ENCODE measurements at places on chromosomes 1 and 21. TPM values are rescaled to one million over a fixed set of nuclear protein-coding genes. Genes with fewer than 3 reads are reported as not detected.

- no peak for DNase-seq
Measured at GRCh38 chr1:15876357-15877055, 29.0 kb downstream of the SPEN start.

DNA sequence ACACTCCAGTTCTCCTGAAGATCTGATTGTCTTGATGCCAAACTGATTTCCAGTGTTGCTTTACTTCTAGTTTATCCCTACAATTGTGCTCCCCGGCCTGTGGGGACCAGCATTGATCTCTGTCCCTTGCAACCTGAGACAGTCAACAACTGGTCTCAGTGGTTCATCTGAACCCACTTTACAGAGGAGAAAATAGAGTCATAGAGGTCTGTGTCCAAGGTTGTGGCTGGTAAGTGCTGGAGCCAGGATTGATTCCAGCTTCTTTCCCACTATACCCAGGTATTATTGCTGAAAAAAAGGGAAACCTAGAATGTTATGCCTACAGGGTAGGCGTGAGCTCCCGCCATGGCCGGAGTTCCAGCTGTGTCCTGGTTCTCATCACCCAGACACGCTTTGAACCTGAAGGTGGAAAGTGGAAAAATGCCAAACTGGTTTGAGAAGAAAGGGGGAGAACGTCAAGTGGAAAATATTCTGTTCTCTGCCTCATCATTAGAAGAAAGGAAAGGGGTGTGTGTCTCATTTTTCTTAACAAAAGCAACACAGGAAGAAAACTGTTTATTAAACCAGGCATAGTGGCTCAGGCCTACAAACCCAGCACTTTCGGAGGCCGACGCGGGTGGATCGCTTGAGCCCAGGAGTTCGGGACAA lies 60.7 kb upstream of the ITPKB start:
- DNase-seq = no peak

- DNase-seq = no peak
Measured at GRCh38 chr1:84675106-84675505, 15.2 kb downstream of the SSX2IP start.

DNA sequence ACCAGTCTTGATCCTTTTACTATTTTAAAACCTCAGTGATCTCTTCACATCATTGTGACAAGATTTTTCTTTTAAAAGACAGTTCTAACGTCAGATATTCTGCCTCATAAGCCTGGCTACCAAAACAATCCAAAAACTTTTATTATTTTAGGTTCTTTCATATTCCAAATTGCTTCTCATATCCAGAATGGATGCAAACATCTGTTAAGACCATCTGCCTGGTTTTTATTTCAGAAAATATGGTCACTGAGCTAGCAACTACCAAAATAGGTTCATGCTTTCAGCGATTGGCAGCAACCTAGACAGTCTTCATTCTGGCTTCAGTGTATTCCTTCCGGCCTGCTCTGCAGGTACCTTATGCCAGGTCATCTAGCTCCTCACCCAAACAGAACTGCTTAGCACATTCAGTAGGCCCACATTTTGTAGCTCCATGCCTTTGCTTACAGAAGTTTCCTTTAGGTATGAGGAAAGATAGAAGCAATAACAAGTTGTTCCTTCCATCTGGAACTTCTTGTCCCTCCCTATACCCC lies 59.0 kb upstream of the CACYBP start:
- no peak for DNase-seq

DNA sequence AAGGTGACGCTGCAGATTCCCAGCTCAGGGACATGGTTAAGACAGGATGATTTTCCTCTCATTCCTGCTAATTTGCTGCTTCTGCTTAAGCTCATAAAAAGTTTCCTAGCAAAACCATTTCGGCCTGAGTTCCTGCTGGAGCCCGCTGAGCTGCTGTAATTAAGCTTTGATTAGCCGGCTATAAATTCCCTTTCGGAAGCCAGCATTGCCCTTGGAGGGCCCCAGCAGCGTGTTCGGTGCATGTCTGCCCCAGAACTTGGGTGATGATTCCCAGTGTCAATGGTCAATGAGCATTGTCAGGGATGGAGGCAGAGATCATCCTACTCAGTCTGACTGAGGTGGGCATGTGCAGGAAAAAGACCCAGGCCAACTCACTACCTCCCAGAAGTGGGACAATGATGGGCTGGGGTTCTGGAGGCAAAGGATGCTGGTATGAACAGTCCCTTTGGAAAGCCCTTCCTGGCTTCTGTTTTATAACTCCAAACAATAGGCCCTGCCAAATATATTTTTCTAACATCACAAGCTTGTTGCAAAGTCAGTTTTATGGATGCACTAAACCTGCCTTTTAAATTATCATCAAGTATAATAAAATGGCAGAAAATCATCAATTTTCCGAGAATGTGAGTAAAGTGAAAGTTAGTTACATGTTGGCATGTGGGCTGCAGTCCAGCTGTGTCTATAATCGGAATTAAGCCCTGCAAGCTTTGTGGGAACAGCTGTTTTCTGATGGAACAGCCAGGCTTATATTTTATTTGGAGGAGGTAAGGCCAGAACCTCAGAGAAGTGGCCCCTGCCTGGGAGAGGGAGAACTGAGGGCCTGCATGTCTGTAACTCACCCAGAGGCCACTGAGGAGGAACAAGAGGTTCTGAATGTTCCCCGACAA lies 257.1 kb downstream of the GRIK3 start:
- DNase-seq = no peak

DNA sequence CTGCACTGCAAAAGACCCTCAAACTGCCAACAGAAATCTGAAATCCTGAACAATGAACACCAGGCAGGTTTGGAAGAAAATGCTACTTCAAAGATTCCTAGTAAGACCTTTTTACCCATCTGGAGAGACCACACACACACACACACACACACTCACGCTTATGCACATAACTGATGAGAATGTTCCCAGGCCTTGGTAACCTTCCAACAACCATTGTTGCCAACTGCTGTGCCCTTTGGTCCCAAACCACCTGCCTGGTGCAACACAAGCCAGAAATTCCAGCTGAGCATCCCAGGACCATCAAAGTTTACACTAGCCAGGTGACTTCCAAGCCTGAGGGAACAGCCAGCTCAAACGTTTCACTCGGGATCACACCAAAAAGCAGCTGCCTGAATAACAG lies 56.9 kb downstream of the SEC16B start:
- no peak for DNase-seq

DNA sequence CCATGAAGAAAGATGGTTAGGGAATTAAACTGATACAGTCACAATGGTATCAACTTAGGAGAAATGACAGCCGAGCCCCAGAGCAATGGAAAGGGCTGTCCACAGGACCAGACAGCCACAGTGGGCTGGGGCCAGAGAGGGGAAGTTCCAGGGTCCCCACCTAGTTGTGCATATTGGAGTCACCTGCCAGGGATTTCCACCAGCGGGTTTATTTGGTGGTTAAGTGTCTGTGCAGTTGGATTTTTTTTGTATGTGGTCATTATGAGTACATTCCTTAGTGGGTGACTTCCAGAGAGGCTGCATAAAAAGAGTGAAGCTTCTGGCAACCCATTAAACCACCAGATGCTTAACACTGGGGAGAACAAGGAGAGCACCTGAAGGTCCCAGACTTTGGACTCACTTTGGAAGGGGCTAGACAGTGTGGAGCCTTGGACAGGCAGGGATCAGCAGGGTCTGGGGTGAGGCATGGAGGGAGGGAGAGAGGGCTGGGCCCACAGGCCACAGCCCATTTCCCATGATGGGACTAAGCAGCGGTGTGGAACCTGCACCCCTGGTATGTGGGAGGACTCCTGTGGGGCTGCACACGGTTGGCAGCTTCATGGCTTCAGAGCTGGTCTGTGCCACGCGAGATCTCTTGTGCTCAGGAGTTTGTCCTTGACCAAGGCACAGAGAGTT lies 7.8 kb upstream of the PTTG1IP start:
- no peak for DNase-seq

Gene HSF2BP
- polyA plus RNA-seq = 1.1 TPM

Gene SELL
- 3.7 TPM for polyA plus RNA-seq

Gene NBPF3
- polyA plus RNA-seq = 17.6 TPM

Gene UMODL1
- polyA plus RNA-seq = 0.34 TPM

Measured in right lung (tissue), 10 donors.